ENCODE measurements at places on chromosomes 7 and 10.

DNA sequence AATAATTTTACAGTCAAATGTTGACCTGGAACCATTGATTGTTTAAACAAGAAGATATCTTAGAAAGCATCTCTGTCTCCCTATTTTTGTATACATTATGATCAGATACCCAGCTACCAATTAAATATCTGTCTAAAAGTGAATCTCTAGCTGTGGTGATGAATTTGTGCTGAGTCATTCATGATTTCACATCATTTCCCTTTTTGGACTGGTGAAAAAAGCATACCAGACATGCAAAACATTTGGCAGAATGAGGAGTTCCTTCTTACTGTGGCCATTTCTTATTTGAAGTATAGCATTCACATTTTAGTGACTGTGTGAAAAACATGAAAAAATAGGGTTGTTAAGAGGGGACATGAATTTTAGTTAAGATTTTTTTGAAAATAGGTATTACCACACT is 98.0 kb upstream of the GATA3 start:
- DNase-seq: peak; percentile 65

DNA sequence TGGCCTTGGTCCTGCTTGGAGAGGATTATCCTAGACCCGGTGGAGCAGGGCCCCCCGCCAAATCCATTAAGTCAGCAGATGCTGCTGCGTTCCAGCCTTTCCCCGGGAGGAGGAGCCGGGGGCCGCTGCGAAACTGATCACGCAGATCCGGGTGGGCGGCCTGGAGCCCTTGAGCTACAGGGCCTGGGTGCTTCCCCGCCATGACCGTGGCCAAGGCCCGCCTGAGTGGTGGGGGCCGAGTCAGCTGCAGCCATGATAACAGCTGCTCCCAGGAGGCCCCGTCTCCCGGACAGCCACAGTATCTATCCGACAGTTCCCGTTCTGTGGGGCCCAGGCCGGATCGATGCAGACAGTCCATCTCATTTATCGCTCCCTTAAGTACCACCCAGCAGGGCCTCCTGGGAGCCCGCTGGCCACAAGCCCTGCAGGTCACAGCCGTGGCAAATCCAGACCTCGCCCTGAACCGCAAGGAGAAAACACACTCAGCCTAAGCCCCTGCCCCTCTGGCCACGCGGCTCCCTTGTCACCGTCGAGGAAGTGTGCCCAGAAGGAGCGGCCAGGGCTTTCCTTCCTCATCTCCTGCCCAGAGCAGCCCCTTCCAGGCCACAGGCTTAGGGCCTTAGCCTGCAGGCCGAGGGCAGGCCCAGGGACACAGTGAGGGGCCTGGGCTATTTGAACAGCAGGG is 34.4 kb upstream of the SLC29A4 start:
- DNase-seq: no peak

DNA sequence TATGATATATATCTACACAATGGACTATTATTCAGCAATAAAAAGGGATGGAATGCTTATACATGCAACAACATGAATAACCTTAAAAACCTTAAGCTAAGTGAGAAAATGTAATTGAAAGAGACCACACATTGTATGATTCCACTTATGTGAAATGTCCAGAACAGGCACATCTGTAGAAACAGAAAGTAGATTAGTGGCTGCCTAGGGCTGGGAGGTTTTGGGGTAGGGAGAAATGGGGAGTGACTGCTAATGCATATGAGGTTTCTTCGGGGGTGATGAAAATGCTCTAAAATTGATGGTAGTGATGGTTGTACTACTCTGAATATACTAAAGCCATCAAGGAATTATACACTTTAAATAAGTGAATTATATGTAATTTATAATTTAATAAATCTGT is 14.7 kb downstream of the SLC16A9 start:
- DNase-seq: no peak

- DNase-seq: no peak
Observed at GRCh38 chr7:84161398-84161797, 33.2 kb downstream of the SEMA3A start.

DNA sequence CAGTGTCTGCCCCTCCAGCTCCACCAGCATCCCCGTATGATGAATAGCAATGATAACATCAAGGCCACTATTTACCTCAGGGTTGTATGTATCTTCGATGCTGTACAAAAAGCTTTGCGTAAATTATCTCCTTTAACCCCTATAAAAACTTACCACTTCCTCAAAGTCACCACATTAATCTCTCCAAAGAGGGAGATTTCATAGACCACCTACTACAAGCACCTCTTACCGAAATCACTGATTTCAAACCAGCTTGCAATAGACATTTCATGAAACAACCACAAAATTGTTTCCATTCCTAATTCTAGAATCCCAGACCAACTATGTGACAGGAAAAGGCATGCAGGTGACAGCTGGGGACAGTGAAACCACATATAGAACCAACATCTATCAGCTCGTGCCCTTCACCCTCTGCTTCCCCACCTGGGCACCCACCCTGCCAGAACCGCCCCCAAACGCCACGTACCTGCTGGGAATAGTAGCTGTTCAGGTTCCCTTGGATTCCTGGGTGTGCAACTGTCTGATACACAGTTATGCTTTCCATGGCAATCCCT is 20.1 kb upstream of the MMP21 start:
- DNase-seq: no peak

- DNase-seq: peak; percentile 79
Observed at GRCh38 chr7:140176811-140177702, at the start of gene KDM7A. TSS of gene KDM7A (minus strand) at chr7:140176983. CDS start at chr7:140176937, 46 bp downstream.

DNA sequence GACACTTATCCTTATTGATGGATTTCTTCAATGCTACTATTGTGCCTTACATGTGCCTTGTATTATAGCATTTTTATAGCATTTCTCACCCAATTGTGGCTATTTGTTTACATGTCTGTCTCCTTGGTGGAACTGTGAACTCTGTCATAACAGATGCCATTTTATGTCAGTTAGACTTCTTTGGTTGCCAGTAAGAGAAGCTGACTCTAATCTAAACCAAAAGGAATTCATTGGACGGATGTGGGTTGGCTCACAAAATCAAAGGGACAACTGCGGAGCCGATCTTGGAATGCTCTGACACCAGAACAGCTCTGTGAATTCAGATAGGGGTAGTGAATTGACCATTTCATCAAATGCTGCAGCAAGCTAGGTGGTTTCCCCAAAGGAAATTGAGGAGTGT is 15.0 kb downstream of the GARIN1A start:
- no peak for DNase-seq

DNA sequence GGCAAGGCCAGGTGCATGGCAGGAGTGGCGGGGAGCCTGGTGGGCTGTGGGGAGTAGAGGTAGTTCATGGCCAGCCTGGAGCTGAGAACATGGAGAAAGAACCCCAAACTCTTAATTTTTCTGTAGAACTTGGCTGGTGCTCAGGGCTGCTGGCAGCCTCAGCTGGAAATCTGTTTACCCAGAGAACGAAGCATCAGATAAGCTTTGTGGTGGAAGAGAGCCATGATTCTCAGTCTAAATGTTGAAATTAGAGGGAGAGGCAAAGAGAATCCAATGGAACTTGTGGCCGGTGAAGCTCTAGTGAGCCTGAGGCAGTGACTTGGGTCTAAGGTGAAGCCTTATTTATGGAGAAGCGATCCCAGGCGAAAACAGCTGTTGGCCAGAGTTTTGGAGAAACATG is 126.4 kb downstream of the CCDC3 start:
- DNase-seq: no peak

- DNase-seq: peak; percentile 54
Observed at GRCh38 chr10:117431160-117431559, 55.9 kb upstream of the PDZD8 start.

GRCh38 chr7:41403291-41403690 is 299.6 kb downstream of the INHBA start:
- no peak for DNase-seq
